ENCODE measurements at places on chromosomes 13 and 19.

GRCh38 chr19:1088416-1089010 lies 6.7 kb downstream of the POLR2E start:
- DNase-seq: no peak

DNA sequence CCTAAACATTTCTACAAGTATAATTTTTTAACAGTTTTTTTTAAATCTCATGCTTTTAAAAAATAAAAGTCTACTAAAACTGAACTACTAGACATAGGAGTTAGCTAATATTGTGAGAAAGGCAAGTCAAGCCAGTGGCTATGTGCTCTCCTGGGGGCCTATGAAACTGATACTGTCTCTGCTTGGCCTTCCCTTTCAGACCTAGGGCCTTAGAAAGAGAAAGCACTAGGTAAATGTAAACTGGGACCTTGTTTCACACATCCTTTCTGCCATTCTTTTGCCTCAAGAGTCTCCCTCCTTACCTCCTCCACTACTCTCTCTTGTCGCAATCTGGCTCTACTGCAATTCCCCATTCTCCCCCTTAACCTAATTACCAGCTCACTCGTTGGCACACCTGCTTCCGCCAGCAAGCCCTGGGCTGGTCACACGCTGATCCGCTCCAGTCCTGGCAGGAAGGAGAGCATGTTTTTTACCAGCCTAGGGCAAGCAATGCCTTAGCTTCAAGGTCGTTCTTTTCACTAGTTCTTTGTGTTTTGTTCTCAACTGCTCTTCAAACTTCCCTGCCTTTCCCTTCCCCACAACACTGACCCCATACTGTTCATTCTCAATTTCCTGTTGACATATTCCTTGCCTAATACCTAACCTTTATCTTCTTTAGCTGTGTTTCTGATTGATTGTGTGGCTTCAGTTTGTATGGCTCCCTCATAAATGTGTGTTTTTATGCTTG lies 23.1 kb downstream of the TBC1D4 start:
- no peak for DNase-seq

GRCh38 chr19:2846180-2846894 lies 5.1 kb downstream of the ZNF555 start:
- no peak for DNase-seq

DNA sequence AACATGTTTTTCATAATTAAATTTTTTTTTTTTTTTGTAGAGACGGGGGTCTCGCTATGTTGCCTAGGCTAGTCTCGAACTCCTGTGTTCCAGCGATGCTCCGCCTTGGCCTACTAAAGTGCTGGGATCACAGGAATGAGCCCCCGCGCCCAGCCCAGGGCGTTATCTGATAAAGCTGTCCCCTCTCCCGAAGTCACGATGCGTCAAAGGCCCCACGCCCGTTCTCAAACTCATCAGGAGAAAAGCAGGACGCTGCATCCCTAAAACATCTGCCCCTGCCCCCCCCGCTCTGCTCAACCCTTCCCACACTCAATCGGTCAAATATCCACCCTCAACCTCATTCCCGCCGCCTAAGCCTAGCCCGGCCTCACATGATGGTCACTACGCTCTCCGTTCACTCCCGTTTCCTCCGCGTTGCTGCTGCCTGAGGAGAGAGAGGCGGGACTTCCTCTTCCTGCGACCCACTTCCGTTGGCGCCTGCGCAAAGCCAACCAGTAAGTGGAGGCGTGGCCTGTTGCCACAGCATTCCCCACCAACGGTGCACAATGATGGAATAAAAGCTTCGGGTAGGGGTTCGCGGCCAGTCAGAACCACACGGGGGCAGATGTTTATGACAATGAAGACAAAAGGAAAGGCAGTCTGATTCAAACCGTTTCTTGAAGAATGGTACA lies at the start of gene SNRPD2:
Gene SNRPD2, minus strand, starts transcription at position 438 of the 671 bp plus-strand sequence. Its CDS starts 65 bp downstream, at position 373.
- DNase-seq: peak; percentile 83

DNA sequence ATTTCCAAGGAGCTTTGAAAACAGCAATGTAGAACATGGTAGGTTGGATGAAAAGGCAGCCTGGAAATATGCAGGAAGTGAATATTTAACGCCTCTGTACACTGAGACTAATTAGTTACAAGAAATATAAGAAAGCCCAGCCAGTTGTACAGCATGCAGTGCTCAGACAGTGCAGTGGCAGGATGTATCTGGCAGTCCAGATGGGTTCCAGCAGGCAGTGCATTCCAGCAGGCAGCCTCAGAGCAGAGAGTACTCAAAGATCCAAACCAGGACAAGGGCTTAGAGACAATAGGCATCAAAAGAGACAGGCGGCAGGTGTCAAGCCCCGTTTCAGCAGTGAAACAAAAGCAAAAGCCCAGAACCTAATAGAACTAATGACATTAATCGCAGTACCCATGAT lies 2776.3 kb downstream of the PCDH9 start:
- no peak for DNase-seq

GRCh38 chr19:29145756-29146155 lies 67.2 kb downstream of the UQCRFS1 start:
- no peak for DNase-seq

GRCh38 chr19:12913851-12914690 lies 5.0 kb downstream of the SYCE2 start:
- DNase-seq: no peak

DNA sequence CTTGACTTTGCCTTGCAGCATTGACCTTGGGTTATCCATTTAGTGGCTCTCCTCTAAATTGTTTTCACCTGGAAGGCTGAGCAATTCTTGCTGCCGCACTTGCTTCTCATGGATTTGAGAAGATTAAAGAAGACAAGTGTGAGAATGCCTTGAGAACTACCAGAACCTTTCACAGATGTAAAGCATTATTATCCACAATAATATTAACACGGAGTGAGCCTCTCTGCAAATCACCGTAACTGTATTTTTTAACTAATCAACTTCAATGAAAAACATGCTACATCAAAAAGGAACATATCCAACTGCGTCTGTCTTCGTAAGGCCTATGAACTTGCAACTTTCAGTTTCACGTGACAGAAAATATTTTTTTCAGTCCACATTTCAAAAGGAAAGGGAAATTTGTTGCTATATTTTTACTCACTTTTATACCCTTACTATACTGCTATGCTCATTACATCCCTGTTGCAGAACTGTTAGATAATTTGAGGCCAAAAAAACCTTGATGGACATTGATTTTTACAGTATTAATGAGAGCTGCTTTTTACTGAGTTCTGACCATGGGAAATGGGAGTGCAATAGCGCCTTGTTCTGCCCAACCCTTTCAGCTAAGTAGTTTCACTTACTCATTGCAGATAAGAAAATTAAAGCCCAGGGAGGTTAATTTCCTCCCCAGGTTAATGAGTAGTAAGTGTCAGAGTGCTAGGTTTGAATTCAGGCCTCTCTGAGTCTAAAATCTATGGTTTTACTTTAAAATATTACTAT lies 93.8 kb upstream of the RAP2A start:
- DNase-seq: no peak

- DNase-seq: no peak
These were observed 2.3 kb downstream of the RPL13A start for GRCh38 chr19:49489601-49490167.

DNA sequence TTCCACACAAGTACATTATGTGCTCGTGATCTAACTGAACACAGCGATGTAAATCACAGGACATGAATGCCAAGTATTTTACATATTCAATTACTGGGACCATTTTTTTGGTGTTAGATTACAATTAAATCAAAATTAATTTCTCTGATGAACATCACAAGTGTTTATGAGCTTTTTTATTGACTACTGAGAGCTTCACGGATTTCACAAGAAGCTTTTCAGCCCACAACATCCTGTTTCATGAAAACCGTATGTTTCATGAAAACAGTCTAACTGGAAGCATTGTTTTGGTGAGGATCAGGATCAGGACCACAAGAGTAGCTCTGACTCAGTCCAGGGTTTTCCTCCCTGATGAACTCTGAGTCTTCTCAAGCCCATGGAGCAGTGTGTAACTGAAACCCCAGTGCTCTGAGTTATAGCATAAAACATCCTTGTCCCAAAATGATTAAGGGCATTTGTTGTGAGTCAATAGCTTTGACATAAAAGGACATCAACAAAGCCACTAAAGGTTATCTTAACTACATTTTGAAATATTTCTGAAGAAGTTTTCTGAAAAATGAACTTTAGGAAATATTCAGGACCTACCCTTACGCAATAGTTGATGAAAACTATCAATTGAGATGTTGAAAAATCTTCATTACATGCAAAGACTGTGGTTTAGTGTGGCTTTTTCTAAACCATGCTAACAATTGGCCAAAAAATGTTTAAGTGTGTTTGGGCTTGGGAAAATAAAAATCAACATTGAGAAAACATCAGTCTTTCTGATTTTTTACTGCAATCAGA lies 49.3 kb downstream of the UFM1 start:
- peak; percentile 85 for DNase-seq

GRCh38 chr19:48663667-48664066 lies 9.2 kb downstream of the NTN5 start:
- no peak for DNase-seq

DNA sequence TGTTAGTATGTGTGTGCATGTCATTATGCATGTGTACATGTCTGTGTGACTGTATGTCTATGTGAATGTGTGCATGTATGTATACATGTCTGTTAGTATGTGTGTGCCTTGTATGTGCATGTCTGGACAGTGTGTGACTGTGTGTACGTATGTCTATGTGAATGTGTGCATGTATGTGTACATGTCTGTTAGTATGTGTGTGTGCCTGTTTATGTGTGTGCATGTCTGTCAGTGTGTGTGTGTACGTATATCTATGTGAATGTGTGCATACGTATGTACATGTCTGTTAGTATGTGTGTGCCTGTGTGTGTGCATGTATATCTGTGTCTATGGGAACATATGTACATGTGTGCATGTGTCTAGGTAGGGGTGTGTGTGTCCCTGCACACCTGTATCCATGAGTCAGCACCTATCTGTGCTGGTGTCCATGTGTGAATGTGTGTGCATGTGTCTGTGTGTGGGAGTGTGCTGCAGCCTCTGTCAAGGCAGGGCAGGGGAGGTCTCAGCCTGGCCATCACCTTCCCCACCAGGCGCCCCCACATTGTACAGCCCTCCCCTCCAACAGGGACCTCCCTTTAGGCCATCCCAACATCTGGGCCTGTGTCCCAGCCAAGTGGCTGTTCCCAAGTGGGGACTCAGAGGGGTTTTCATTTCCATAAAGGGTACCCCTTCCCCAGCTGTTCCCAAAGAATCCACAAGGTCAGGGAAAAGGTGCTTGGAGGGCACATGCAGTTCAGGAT lies 4.4 kb downstream of the GAS6 start:
- no peak for DNase-seq

GRCh38 chr13:20717581-20718542 lies 14.4 kb downstream of the IL17D start:
- no peak for DNase-seq

- no peak for DNase-seq
These were observed 38.4 kb upstream of the CSNK1A1L start for GRCh38 chr13:37143911-37144310.

DNA sequence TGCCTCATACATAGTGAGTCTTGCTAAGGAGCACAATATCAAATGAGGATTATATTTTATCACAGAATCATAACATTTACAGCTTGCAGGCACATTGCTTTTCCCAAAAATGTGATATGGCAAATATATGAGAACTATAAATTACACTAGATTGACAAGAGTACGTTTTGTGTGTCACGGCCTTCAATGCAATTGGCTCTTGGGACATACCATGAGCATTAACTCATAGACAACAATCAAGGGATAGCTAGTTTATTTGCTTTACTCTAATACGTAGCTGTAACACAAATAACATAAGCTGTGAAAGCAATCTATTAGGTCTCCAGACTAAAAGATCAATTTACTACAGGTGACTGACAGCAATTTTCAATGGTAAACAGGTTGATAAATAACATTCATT lies 17.8 kb downstream of the LHFPL6 start:
- DNase-seq: no peak

DNA sequence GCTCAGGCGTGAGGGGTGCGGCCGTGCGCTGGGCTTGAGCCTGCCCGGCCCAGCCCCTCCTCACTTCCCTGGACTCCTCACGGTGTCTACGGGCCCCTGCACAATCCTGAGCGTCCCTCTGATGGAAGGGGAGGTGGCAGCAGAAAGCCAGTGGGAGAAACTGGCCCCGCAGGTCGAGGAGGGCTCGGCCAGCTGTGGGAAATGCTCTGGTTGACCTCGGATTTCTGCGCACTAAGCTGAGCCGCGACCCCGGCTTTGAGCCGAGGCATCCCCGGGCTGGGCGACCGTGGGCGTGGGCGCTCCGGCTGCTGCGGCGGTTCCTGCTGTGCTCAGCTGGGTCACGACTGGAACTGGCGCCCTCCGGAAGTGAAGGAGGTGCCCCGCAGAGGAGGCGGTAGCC lies 70.1 kb downstream of the ZNF208 start:
- no peak for DNase-seq

- no peak for DNase-seq
These were observed 28.5 kb upstream of the MATK start for GRCh38 chr19:3814648-3815047.
